ENCODE measurements at places on chromosomes 2 and 18.

- no peak for DNase-seq
These were observed 90.7 kb upstream of the TFCP2L1 start for GRCh38 chr2:121375621-121376159.

DNA sequence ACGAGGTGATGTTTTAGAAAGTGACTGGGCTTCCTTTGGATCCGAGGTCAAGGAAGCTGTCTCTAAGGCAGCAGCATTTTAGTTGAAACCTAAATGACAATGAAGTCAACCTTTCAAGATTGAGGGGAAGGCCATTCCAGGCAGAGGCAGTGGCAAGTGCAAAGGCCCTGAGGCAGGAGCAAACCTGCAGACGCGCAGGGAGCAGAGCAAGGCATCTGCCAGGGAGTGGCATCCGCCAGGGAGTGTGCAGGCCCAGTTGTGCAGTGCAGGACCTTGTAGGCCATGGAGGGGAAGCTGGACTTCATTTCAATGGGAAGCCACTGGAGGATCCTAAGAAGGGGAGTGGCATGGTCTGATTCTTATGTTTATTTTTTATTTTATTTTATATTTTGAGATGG lies 154.7 kb upstream of the SIX3 start:
- DNase-seq = no peak

DNA sequence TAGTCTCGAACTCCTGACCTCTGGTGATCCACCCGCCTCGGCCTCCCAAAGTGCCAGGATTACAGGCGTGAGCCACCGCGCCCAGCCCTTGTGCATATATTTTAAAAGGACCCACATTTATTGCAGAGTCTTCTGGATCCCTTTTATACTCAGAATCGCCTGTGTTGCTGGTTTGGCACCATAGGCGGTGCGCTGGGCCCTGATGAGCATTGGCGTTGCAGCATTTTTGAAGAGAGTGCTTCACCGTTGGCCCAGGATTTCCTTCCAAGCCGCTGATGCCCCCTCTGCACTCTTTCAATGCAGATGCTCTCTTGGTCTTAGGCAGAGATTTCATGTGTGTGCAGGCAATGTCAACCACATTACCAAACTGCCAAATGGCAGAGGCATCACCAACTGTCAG lies 13.5 kb upstream of the TFCP2L1 start:
- no peak for DNase-seq

GRCh38 chr18:25831301-25831701 lies 259.1 kb downstream of the SS18 start:
- no peak for DNase-seq

DNA sequence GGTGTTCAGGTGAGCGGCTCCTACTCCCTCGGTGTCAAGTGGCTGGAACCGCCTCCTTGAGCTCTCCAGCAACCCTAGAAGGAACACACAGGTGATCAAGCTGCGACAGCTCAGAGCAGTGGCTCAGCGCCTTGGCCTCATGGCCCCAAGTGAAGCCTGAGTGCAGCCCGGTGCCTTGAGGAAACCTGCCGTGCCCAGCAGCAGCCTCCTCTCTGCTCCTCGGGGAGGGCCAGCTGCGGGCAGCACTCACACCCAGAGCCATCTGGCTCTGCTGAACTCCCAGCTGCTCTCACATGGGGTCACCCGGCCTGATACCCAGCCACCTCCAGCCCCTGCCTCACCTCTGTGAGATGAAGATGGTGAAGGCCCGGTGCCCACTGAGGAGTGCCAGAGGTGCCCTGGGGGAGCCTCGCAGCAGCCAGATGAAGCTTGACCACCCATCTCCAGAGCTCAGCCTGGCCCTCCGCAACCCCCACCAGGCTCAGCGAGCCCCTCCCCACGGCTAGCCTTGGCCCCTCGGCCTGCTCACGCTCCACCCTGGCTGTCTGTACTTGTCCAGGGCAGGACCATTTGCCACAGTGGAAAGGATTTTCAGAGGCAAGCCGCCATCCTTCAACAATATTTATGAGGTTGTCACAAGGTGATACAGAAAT lies 70.6 kb upstream of the RAB6C start:
- DNase-seq = no peak

DNA sequence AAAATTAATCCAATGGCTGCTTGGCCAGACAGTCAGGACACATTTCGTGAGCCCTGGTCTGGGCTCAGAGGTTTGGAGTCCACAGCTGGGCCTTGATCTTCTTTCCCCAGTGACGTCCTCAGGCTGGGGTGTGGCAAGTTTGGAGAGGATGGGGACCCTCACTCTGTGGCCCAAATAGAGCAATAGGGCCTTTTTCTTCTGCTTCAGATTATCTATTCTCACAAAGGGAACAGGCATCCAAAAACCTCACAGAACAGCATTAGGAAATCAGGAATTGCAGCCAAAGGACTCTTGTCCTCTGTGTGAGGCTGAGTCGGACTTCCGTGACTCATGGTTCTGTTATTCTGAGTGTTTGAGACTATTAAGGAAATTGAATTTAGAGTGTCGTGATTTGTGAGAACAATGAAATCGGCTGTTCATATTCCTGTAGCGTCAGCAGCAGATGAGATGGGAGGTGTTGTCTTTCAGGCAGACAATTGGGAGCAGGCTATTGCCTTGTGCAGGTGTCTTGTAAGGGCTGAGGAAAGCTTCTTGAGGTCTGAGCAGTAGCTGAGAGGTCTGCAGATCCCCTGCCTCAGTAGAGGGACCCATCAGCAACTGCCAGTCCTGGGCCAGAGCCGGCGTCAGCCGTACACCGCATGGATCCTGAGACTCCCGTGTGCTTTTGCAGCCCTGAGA lies 113.8 kb downstream of the SH3RF3 start:
- DNase-seq = no peak

- DNase-seq = no peak
These were observed 8.8 kb upstream of the PRLH start for GRCh38 chr2:237557633-237558015.

- no peak for DNase-seq
These were observed 15.7 kb downstream of the PARD6G start for GRCh38 chr18:80231616-80232015.

- DNase-seq = no peak
These were observed 78.6 kb upstream of the LDLRAD4 start for GRCh38 chr18:13139885-13140450.

DNA sequence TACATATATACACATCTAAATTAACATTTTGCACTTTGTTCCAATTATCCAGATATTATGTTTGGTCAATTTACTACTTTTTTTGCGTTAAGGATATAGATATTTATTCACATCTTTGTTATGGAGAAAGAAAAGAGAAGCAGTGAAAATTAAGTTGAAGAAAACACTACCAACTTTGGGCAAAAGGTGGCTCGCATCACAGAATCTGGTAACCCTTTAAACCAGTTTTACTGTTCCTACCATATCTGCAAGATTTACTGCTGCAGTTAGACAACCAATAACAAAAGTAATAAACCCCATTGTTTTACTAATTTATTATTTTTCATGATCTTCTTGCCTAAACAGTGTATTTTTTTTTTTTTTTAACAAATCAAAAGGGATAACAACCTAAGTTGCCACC lies 53.6 kb downstream of the SMAD2 start:
- DNase-seq = no peak

DNA sequence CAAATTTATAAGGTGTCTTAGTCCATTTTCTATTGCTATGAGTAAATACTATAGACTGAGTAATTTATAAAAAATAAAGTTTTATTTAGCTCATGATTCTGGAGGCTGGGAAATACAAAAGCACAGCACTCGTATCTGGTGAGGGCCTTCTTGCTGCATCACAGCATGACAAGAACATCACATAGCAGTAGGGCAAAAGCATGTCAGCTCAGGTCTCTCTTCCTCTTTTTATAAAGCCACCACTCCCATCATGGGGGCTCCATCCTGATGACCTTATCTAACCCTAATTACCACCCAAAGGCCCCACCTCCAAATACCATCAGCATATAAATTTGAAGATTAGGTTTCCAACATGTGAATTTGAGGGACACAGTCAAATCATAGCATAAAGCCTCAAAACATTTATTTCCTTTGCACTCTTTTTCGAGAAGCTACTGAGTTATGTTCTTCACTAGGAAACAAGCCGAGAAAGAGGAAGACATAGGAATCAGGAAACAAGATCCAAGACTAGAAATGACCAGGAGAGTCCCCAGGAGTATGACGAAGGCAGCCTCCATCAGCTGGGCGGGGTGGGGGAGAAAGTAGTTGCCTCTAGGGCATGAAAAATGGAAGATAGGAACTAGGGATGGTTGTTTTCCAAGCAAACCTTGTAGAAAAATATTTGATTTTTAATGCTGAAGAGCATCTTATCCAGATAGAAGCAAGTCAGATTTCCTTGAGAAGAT lies 24.1 kb upstream of the NABP1 start:
- DNase-seq = no peak

DNA sequence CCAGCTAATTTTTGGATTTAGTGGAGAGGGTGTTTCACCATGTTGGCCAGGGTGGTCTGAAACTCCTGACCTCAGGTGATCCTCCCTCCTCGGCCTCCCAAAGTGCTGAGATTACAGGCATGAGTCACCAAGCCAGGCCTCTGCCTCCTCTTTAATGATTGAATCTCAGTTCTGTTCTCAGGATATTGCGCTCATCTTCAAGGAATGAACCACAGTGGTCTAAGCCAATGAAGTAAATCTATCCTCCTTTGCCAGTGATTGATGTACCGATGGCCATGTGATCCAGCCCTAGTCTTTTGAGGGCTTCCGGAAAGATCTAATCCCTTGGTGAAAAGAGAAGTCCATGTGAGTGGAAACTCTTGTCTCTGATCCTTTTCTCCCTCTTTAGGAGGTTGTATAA lies 48.6 kb downstream of the POLE4 start:
- peak; percentile 24 for DNase-seq

DNA sequence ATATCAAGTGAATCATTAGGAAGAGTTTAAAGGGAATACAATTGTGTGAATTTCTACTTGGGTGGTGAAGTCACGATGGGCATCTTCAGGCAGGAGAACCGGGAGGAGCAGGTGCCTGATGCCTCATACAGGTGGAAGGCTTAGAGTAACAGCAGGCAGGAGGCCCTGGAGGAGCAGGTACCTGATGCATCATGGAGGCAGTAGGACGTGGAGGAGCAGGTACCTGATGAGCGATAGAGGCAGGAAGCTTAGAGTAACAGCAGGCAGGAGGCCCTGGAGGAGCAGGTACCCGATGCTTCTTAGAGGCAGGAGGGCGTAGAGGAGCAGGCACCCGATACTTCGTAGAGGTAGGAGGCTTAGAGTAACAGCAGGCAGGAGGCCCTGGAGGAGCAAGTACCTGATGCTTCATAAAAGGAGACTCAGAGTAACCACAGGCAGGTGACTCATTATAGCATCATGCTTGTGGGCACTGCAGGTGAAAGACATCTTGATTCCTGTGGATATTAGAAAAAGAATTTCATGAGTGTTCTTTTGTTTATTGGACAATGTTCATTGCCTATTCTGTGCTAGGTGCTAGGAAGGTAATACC lies 133.9 kb downstream of the ATP9B start:
- DNase-seq = no peak

- no peak for DNase-seq
These were observed 4.8 kb upstream of the CDC42EP3 start for GRCh38 chr2:37676274-37676673.

GRCh38 chr2:174682007-174682577 lies 82.2 kb downstream of the CHRNA1 start:
- no peak for DNase-seq

DNA sequence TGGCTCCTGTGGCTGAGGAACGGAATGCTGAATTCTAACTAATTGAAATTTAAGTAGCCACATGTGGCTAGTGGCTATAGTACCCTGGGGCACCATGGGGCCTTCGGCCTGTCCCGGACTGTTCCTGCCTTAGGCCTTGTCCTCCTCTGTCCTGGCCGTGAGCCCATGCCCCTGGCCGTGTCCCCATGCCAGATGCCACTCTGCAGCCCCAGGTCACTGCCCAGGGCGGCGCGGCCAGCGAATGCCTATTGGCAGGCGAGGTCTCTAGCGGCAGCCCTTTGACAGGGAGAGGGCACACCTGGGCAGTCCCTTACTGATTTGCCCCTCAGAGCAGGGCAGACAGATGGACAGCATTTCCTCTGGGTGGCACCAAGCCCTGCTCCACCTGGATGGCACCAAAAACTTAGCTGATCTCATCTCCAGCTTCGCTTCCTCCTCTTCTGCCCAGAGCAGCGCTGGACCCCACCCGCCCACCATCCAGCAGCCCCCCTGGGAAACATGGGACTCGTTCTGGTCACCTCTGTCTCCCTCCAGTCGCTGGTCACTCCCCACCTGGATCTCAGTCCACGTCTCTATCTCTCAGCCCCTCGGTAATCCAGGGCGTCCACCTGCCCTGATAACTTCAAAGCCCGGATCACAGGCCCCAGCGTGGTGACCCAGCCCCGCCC lies 1.1 kb upstream of the DGKD start:
- no peak for DNase-seq

- DNase-seq = peak; percentile 37
These were observed 142.8 kb upstream of the LMAN1 start for GRCh38 chr18:59501920-59502273.

DNA sequence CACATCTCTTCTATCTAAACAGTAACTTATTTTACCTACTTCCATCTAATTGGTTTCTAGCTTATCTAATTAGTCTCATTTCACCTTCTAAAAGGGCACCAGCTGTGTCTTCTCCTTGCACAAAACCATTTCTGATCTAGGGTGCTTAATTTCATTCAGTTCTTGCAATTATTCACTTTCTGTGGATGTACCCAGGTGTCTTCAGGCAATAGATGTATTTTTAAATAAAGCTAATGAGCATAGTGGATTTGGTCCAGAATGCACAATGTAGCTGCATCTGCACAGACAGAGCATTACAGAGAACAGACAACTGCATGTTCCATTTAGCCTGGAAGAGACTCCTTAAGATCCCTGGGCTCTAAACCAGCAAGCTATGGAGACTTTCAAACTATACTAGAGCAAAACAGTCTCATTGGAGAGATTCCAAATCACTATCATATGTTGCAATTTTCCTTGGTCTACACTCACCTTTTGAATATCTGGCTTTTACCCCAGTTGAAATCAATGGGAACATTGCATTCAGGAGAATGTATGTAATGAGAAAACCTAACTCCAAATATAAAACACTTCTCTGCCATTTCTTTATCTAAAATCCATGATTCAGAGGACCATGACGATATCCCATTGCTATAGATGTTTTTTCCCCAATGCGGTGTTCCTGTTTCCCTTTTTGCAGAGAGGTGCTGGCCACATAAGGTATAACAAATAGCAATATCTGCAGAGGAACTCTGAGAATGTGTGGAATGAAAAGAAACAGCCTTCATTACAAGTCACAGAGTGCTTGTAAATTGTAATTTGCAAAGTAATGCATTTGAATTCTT lies 3.5 kb upstream of the RFX8 start:
- DNase-seq = no peak

DNA sequence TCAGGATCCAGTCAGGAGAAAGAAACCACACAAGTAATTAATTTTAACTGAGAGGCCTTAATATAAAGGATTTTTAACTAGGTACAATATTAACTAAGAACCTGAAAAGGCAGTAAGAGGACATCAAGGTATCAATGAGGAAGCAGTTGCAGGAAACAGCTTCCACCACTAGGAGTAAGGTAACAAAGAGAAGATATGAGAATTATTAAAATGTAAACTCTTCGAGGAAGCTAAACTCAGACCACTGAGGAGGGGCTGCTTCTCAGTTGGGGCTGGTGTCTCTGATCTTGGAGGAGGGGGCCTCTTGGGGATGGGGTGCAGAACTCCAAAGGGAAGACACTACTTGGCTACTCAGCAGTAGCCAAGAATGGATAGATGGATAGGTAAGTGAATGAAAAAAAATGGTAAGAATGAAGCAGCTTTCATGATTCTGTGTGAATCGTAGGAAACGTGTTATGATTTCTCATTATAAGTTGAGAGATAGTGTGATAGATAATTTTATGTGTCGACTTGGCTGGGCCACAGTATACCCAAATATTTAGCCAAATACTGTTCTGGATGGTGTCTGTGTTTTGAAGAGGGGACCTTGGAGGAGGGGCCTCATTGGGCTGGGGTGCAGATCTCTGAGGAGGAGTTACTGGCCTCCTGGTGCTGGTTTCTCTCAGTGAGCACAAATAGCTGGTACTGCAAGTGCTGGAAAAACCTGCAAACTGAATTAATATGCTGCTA lies 547.7 kb upstream of the LRRTM1 start:
- no peak for DNase-seq
